ENCODE measurements at places on chromosomes 1 and 21.
A peak's percentile ranks its signal among the peaks of the same experiment; 100 is the strongest.

DNA sequence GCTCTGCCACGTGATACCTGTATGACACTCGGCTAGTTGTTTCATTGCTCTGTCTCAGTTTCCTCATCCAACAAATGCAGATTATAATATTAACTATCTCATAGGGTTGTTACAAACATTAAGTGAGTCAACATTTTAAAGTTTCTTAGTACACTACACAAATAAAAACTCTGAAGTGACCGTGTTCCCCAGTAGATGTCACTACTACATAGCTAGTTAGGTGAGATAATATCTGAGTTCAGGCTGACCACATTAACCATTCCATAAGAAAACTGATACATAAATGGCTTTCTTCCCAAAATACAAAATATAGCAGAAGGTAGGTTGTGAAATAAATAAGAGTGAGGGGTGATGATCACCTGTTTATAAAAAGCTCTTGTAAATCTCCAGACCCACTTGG lies 214.1 kb downstream of the NUF2 start:
- no peak for DNase-seq

DNA sequence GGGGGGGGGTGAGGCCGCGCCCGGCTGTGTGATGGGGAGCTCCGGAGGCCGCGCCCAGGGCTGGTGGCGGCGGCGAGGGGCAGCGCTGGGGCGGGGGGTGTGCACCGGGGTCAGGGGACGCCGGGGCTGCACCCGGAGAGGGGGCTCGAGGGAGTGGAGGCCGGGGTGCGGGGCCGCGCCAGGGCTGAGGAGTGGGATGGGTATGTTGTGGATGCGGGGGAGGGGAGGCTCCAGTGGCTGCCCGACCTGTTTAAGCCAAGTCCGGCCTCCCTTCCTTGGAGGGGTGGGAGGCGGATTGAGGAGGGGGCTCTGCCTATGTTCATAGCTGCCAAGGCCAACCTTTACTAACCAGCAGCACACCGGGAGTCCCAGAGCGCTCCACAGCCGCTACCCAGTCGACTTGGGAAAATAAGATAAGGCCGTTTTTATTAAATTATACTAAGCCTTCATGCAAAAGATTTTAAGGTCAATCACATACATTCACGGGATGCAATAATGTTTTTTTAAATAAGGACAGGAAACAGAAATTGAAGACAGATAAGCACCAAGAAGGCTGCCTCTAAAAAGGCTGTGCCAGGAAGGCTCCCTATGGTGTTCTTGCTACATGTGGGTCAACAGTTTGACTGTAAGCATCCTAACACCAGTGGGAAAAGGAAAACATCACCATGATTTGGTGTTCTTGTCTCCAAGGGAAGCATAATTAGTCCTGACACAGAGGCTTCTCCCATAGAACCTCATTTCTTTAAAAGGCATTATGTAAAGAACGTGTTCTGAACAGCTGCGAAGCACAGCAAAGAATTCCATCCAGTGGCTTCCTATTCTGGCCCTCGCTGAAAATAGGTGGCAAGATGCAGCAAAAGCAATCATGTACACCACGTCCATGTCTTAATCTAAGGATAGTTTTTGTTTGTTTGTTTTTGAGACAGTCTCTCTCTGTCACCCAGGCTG lies 626 bp upstream of the HLCS start:
- DNase-seq, result no peak

DNA sequence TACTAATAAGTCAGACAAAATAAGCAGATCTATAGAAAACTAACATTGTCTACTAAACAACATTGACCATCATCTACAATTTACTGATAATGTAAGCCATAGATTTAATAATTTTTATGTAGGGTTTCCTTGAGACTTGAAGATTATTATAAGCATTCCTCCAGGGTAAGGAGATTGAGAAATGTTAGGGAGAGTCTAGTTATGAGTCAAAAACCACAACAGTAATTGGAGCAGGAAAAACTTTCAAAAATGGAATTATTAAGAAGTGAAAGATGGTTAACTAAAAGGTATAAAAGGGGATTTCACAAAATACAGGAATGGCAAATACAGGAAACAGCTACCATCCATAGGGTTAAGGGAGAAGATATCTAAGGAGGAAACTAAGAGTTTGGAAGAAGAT lies 12.4 kb upstream of the UHMK1 start:
- DNase-seq, result no peak

- no peak for DNase-seq
These were observed 64.2 kb downstream of the ETS2 start for GRCh38 chr21:38869946-38870345.

DNA sequence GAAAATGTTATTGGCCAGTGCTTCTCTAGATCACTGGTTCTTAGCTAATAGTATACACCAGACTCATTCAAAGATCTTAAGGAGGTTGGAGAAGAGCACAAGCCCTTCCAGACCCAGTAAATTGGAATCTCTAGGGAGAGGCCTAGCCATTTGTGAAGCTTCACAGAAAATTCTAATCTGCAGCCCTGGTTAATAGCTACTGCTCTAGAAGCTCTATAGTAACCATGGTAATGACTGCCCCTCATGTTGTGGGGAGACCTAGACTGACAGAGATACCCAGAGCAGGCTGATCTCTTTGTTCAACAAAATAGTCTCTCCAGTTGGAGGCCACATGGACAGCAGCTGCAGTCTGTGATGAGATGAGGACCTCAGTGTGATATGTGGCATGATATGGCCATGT lies 31.7 kb downstream of the ARID1A start:
- no peak for DNase-seq

GRCh38 chr1:168867941-168868634 lies 139.1 kb upstream of the DPT start:
- no peak for DNase-seq

GRCh38 chr21:39681257-39681656 lies 63.7 kb upstream of the IGSF5 start:
- DNase-seq, result no peak

DNA sequence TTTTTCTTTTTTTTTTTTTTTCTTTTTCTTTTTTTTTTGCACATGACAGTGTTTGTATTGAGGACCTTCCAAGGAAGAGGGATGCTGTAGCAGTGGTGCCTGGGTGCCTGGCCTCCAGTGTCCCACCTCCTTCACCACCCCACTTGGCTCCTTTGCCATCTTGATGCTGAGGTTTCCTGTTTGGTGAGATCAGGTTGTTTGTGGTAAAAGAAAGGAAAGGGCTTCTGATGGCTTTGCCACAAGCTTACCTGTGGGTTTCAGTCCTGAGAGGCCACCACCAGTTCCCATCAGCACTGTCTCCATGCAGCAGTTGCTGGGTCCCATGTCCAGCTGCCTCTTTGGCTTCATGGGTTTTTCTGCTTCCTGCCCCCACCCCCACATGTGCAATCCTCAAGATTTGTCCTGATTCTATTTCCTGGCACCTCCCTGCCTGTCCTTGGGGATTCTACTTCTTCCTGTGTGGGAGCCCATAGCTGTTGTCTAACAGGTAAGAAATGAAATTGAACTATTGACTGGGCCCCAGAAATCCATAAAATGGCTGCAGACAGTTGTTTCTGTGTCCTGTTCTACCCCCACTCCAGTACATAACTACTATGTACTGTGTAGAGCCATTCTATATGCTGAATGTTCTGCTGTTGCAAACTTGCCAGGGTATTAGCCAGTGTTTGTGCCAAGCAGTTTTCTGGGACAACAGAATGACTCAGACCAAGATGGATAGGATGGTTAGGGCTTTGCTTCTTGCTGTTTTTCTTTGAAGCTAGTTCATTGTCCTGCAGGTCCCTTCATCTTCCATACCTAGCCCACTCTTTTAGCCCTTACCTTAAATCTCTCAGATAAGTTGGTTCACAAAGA lies 4.2 kb upstream of the CCDC28B start:
- no peak for DNase-seq

GRCh38 chr1:31297277-31298247 lies 730 bp downstream of the ZCCHC17 start:
- no peak for DNase-seq

GRCh38 chr21:42236693-42237092 lies 17.8 kb downstream of the ABCG1 start:
- no peak for DNase-seq

- no peak for DNase-seq
These were observed 83.6 kb downstream of the GRIK3 start for GRCh38 chr1:36950604-36951291.

DNA sequence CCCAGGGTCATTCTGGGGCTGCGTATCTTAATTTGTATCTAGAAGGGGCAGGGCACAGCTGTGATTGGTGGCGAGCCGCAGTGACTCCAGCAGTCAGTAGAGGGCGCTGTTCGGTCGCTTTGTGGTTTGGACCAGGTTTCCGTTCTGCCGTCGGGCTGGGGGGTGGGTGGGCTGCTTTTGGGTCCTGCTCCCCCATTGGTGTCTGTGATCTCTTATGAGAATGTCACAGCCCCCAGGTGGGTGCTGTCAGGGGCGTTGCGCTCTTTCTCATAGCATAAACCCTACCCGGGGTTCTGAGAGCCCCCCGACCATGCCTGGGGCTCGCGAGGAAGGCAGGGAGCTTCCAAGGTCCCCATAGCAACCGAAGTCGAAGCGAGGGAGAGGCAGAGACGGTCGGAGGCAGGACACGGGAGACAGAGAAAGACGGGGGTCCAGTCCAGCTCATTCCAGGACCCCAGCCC lies 5.4 kb downstream of the TFF3 start:
- peak; percentile 61 for DNase-seq

DNA sequence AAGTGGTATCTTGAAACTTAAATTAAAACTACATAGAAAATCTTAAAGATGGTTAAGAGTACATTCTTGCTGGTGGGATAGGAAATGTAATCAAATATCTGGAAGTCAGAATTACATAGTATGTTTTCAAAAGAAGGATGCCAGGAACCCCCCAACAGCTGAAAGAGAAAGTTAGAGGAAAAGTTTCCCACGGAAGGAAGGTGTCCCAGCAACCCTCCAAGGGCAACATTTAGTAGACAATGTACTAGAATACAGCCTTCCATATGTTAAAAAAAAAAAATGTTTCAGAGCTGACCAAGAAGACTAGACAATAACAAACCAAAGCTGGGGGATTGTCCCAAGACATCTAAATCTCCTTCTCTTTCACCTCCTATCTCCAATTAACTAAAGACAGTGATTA lies 2.2 kb downstream of the DEDD start:
- no peak for DNase-seq

DNA sequence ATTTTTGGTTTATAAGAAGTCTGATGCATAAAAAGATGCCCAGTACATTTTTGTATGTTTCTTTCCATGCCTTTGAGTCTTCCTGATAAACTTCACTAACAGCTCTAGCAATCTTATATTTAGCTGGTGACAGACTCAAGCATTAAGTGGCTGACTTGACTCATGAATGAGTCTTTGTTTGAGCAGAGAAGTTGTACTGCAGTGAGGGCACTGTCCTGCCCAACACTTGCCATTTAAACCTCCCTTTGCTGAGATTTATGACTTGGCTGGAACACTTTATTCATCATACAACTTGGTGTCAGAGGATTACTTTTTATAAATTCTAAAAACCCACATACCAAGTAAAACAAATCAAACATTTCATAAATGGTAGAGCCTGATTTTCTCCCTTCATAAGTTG lies 14.6 kb upstream of the CAMSAP2 start:
- DNase-seq, result no peak

DNA sequence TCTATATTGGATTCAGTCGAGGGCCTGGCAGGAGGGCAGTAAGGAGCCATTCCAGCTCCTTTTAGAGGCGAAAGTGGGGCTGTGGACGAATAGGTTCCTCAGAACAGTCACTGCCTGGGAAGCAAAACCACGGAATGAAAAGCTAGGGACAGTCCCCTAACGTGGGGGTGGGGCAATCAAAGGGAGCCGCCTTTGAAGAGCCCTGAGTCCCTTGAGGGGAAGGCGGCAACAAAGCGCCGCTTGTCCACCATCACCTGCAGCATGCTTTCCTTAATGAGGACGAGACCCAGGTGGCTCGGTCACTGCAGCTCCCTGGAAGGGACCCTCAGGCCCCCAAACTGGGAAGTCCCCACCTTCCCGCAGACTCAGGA lies 184.7 kb downstream of the ETS2 start:
- DNase-seq, result no peak

GRCh38 chr1:198444792-198445191 lies 95.7 kb downstream of the ATP6V1G3 start:
- DNase-seq, result no peak

- no peak for DNase-seq
These were observed 71.1 kb downstream of the RABGAP1L start for GRCh38 chr1:174230399-174230798.

DNA sequence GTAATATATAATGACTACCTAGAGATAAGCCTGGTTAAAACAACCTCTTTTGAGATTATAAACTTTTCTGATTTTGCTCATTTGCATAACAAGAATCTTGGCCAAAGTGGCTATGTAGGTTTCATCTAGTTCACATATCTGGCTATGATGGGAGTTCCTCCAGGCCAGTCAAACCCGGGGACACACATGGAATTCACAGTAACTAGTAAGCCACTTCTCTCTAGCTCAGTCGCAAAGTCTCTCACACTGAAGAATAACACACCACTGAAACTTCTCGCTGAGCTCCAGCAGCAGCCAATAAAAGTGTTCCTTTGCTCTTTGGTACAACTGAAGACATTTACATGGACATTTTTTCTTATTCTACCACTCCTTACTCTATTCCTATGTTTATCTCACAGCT lies 36.0 kb upstream of the GRIK1 start:
- no peak for DNase-seq

DNA sequence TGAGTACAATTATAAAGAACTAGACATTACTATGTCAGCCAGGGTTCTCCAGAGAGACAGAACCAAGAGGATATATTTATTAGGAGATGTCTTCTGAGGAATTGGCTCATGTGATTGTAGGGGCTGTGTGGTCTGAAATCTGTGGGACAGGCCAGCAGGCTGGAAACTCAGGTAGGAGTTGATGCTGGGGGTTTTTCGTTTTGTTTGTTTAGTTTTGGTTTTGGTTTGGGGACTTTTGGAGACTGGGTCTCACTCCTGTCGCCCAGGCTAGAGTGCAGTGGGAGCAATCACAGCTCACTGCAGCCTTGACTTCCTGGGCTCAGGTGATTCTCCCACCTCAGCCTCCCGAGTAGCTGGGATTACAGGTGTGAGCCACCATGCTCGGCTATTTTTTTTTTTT lies 132.9 kb upstream of the ERRFI1 start:
- no peak for DNase-seq

- DNase-seq, result no peak
These were observed 49.0 kb upstream of the SCAF4 start for GRCh38 chr21:31780944-31781343.

GRCh38 chr1:209249785-209250440 lies 333.6 kb upstream of the CAMK1G start:
- no peak for DNase-seq

DNA sequence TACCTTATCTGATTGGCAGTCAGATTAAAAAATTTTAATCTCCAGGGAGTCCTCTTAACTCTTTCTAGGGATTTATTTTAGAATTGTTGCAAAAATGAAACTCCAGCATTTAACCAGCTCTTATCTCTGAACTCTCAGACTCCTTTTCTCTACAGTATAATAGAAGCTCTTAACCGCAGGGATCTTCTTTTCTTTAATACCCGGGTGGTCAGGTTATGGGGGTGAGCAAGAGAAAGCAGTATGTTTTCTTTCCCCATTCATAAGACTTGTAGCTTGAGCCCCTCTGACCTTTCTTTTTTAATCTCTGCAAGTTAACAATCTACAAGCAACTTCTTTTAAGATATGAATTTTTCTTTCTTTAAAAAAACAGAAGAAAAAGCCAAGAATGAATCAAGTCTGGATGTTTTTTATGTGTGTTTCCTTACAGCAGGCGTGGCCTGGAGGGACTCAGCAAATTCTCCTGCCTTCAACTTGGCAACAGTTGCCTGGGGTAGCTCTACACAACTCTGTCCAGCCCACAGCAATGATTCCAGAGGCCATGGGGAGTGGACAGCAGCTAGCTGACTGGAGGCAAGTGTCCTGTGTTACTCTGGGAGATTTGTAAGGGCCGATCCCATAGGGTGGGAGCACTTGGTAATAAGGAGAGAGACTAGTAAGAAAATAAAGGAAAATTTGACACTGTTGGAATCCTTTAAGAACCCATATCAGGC lies 13.4 kb upstream of the OLFML3 start:
- no peak for DNase-seq
